ENCODE measurements at places on chromosomes 1 and 21.
A peak's percentile ranks its signal among the peaks of the same experiment; 100 is the strongest.

- DNase-seq = peak; percentile 88
Measured at GRCh38 chr1:22451702-22452480, at the start of gene ZBTB40. TSS of gene ZBTB40 (plus strand) at chr1:22451851. CDS start at chr1:22489949, 38,098 bp downstream.

DNA sequence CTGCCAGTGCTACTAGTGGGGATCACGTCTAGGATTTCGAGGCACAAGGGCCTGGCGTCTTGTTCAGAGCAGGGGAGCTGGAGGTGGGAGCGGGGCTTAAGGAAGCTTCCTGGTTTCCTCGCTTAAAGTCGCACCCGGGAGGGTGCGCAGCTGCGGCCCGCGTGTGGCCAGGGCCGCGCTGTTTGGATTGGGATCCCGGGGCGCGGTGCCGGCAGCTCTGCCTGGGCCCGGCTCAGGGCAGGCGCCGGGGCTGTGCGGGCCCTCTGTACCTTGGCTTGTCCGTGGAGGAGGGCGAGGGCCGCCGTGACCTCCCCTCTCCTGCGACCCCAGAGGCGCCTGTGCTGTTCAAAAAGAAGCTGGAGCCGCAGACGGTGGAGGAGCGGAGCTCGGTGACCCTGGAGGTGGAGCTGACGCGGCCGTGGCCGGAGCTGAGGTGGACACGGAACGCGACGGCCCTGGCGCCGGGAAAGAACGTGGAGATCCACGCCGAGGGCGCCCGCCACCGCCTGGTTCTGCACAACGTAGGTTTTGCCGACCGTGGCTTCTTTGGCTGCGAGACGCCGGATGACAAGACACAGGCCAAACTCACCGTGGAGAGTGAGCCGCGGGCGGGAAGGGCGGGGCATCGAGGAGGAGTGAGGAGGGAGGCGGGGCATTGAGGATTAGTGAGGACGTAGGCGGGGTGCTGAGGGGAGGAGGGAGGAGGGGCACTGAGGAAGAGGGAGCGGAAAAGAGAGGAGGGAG, 67.8 kb downstream of the OBSCN start:
- DNase-seq = peak; percentile 56

DNA sequence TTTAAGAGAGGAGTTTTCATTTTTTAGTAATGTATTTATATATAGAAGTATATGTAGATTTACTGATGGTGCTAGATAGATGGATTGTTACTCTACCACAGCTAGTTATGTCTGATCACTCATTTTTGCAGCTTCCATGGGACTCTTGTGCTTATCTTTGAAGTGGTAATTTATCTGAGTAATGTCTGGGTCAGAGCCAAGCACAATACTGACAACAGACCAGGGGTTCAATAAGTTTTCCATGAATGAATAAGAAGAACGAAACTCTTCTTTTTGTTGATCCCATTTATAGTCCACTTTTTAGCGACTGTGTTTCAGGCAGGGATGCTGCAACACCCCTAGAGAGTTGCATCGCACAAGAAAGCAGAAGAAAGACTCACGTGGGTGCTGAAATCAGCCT, 935.2 kb downstream of the PLA2G4A start:
- no peak for DNase-seq

DNA sequence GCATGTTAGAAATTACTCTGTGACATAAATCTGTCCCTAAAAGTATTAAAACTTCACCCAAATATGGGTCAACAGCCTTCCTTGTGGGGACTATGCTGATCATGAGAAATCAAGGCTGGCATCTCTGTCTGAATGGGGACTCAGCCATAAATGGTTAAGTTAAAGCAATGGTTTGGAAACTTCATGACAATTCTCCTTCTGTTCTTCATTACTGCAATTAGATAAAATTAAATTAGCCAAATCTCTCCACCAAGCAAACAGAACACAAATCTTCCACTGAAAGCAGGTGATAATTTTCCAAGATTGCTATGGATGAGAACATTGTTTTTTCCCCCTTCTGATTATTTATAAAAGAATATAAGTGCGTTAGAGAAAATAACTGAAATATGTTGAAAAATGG, 346.1 kb downstream of the KCNH1 start:
- no peak for DNase-seq

DNA sequence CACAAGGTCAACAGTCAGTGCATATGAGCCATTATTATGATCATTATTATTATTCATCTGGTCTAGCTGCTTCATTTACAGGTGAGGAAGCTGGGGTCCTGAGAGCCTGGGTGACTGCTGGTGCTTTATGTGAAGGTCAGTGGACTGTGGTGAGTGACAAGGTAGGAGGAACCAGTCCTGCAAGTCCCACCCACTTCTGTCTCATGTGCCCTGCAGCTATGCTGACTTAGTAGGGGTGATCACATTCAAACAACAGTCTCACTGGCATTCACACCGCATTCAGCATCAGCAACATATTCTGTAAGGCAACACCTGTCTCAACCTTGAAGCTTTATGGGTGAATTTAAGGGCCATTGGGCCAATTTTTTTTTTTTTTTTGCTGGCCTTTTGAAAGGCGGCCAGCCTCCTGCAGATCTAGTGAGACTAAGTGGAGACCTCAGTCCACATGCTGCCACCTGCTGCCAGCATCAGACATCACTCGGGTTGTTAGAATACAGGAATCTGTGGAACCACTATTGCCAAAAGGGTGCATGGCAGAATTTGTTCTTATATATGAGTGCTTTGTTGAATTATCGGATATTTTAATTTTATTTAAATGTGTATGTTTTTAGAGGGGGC, 59.9 kb upstream of the CACNA1E start:
- DNase-seq = no peak

DNA sequence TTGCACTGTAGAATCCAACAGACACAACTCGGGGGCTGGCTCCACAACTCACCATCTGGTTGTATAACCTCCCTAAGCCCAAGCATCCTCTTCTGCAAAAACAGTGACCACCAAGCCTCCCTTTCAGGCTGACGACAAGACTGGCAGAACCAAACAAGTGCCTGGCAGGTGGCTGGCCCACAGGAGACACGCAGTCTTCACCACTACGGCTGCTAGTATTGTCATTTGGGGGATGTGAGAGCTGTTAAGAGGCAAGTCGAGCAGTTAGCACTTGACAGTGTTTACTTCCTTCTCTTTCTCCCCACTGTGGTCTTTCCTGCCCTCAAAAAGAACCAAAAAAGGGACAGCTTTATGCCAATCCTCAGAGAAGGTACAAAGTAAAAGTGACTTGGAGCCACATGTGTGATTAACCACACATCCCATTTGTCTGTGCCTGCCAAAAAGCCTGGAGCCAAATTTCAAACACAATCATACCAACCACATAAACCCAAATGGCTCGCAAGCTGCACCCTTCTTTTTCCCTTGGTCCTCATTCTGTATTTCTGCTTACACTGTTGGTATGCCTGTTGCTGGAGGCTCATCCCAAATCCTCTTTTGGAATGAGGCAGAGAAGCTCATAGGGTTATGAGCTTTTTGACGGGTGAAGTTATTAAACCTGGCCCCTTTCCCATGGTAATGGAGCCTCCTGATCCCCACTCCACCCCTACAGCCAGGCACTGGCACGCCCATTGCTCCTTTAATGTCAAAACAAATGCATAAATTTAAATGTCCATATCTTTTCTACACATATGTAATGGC, 94.1 kb downstream of the TGFBR3 start:
- DNase-seq = no peak
